ENCODE measurements at places on chromosomes 3 and 15. TPM values are rescaled to one million over a fixed set of nuclear protein-coding genes. Genes with fewer than 3 reads are reported as not detected.

Gene C3orf18
- 2.3 TPM for total RNA-seq

Gene RGMA
- 0.49 TPM for total RNA-seq

Gene ARHGAP31
- total RNA-seq = 0.89 TPM

Gene STAC
- total RNA-seq = 1.9 TPM

Gene PPARG
- 39.5 TPM for total RNA-seq

All from A549 treated with AZD2906 at 1 μM for 4 hours (cell line).